Dermis microvascular lymphatic vessel endothelial cell (primary cell): ENCODE measurements at places on chromosomes 16 and 17. TPM values are rescaled to one million over a fixed set of nuclear protein-coding genes. Genes with fewer than 3 reads are reported as not detected.

DNA sequence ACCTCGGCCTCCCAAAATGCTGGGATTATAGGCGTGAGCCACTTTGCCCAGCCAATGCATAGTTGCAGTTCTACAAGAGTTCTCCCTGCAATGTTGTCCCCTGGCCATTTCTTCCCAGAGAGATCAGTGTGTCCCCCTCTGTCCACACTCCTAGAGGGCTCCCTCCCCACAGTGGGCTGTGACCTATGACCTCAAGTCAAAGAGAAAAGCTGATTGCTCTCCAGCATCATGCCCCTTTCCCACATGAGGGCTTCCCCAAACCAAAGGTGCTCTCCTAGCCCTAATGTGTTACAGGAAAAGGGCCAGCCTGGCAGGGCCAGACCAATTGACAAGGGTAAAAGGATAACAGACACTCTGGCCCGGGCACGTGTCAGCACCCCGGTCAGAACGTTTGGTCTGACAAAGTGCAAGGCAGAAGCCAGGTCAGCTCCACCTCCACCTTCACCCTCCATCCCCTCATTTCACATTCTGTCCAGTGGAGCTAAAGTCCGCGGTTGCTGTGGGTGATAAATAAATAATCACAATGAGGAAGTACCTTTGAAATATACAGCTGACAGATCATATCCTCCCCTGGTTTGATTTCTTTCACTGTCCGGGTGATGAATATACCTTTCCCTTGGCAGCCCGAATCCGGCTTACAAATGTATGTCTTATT is 17.8 kb downstream of the TTLL6 start:
- DNase-seq, result no peak

Gene CXCL16
- 1.2 and 2.4 TPM in 2 replicates for total RNA-seq

GRCh38 chr16:87705771-87706277 is 60.0 kb downstream of the KLHDC4 start:
- no peak for DNase-seq

Gene USB1
- total RNA-seq, result 20.4 and 33.8 TPM in 2 replicates
